ENCODE measurements at places on chromosomes 12 and 14.

- DNase-seq, result no peak
These were observed 20.2 kb upstream of the MLEC start for GRCh38 chr12:120666571-120667390.

DNA sequence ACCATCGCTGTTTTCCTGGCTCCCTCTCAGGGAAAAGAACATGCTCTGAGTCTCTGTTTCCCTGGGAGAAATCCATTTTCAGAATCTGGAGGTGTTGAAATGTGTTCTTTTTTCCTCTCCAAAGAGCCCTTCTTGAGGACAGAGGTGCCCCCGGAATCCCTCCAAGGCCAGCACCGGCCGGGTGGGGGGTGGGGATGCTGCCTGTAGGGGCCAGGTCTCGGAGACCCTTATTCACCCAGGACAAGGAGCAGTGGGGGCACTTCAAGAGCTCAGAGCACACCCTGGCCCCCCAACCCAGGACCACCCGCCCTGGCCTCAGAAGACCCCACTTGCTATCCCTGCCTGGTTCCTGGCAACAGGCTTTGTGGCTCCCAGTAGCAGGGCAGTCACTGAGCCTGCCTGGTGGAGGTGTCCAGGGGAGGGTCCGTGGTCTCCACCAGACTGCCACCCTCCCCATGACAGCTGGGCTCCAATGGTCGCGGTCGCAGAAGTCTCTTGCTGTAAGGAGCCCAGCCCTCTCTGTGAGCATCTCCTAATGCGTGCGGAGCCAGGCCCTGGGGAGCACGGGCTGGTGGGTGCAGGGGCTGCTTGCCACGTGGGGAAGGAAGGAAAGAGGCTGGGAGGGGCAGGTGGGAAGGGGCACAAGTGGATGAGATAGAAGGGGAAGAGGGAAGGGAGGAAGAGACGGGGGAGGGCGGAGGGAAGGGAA is 13.2 kb upstream of the DIO3 start:
- no peak for DNase-seq

- no peak for DNase-seq
These were observed 31.0 kb downstream of the NINJ2 start for GRCh38 chr12:632102-632696.

- DNase-seq, result no peak
These were observed 255.3 kb upstream of the GARIN6 start for GRCh38 chr12:99392091-99392850.

- DNase-seq, result no peak
These were observed 254.8 kb upstream of the FKBP4 start for GRCh38 chr12:2539938-2540337.

GRCh38 chr12:89928467-89928866 is 219.8 kb upstream of the ATP2B1 start:
- no peak for DNase-seq

GRCh38 chr12:28507033-28507432 is 316.8 kb downstream of the CCDC91 start:
- no peak for DNase-seq

DNA sequence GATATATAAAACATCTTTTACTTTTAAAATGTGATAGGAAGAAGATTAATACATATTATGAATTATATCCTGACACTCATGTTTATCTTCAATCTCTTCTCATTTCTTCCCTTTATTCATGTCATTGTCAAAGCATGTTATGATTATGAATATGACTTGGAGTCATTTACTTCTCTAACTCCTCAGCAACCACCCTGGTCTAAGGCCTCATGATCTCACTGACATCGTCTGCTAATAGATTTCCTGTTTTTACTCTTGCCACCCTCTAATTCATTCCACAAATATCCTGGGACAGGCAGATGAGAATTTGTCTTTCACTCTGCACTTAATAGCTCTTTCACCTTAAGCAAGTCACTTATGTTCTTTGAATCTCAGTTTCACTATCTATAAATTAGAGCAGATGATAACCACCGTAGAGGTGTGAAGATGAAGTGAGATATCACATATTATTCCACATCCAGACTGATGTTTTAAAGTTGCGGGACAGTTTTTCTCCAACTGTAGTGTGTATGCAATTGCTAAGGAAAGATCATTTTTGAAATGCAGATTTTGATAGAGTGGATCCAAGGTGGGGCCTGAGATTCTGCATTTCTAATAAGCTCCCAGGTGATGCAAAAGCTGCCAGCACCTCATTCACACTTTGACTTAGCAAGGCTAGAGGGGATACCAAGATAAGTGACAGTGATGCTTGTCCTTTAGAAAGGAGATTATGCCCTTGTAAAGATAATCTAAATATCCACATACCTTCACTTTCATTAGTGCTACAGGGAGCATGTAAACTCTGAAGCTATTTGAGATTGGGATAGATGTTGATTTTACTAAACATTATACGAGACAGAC is 3.3 kb upstream of the IAPP start:
- peak; percentile 0 for DNase-seq

DNA sequence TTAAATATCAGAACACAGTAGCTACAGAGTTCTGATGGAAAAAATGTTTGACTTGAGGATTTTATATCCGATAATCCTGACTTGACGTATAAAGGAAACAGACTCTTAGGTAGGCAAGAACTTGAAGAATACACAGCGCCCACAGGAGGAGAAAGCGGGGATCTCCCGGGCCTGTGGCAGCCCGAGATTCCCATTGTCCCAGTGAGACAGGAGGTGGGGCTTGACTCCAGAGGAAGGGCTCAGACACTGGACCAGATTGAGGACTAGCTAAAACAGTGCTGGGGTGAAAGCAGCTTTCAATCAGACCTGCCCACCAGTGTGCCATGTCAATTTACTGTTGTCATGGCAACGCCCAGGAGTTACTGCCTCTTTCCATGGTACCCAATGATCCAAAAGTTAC is 51.1 kb upstream of the C14orf180 start:
- DNase-seq, result no peak

DNA sequence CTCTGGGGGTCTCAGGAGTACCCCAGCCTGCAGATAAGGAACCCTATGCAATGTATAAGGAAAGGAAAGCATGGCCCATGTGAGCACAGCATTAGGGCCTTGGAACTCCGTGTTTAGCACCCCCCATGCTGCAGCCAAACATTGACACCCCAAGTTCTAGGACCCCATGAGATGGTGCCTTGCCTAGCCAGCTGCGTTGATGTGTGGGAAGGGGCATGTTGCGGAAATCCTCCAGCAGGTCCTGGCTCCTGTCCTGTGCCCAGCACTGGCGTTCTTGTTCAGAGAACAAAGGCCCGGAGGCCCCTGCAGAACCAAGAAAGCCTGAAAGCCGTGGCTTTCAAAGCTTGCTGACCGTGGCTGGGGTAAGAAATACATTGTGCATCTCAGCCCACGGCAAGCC is 99.4 kb upstream of the DIO3 start:
- DNase-seq, result no peak

GRCh38 chr12:124577986-124578385 is 10.6 kb upstream of the NCOR2 start:
- DNase-seq, result no peak

GRCh38 chr14:94380225-94381148 is 7.9 kb downstream of the SERPINA1 start:
- DNase-seq, result no peak

Data from CD4-positive, CD25-positive, alpha-beta regulatory T cell (primary cell).